Ovary (tissue), 10 donors: ENCODE measurements at places on chromosomes 7 and 10. TPM values are rescaled to one million over a fixed set of nuclear protein-coding genes. Genes with fewer than 3 reads are reported as not detected.

GRCh38 chr7:26735976-26736600 lies 128.3 kb downstream of the SKAP2 start:
- no peak overlapping the region for H3K27ac ChIP-seq
- DNase-seq: no peak
- H3K4me1 ChIP-seq: no peaks in the 10 kb centered on the region
- no peaks in the 10 kb centered on the region for H3K27me3 ChIP-seq

DNA sequence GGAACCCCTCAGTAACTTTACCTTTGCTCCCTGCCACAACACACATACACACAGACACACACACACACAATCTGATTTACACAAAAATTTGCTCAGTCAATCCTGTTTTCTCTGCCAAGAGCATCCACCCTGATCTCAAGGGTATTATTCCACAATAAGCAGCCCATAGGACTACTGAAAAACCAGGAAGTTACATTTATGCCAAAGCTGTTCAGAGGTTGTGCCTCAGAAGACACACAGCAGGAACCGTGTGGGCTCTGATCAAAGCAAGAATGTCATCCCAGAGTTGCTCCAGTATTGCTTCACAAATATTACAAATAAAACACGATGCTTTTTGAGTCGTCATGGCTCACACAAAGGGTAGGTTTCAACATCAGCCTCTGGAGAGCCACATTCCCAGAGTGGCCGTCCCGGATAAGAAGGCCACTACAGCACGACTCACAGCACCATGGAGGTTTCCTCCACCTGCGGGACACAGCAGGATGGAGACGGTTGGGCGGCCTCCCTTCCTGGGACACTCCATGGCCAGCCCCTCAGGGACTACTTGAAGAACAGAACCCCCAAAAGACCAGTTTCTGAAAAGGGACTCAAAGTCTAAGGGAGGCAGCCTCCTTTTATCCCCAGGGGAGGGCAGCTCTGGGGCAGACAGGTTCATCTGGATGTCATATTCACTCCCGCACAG lies 1.6 kb downstream of the AIFM2 start:
- H3K36me3 ChIP-seq: no peaks in the 10 kb centered on the region
- no peak overlapping the region for H3K27ac ChIP-seq
- H3K4me3 ChIP-seq: no peak overlapping the region
- no peak for DNase-seq

- H3K4me1 ChIP-seq: peaks cover 3% of the 10 kb centered on the region
- DNase-seq: no peak
- H3K27ac ChIP-seq: no peak overlapping the region
- no peak overlapping the region for H3K4me3 ChIP-seq
- no peaks in the 10 kb centered on the region for H3K27me3 ChIP-seq
- no peaks in the 10 kb centered on the region for H3K36me3 ChIP-seq
Measured at GRCh38 chr7:7908622-7909145, 59.9 kb upstream of the GLCCI1 start.

DNA sequence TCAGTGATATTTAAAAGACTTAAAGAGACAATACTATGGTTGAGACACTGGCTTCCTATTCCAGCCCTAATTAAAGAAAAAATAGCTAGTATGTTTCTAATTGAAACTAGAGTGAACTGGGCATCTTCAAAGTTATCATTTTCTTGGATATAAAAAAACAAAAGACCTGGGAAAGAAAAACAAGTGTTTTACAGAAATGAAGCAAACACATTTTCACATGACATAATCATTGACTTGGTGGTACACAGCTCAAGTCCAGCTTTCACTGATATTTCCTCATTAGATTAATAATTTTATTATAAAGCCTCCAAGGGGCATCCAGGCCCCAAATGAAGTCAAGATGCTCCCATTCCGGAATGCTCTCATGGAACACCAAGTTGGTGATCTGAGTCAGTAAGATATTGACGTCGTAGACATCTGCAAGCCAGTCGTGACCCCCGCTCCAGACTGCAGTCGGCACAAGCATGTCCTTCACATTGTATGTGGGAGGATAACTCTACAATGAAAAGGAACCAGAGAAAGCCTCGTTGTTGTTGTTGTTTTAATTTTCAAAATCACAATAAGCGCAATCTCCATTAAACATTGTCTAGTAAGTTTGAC lies 7.5 kb upstream of the CH25H start:
- H3K27ac ChIP-seq: no peak overlapping the region
- DNase-seq: no peak
- H3K36me3 ChIP-seq: no peaks in the 10 kb centered on the region
- H3K27me3 ChIP-seq: no peaks in the 10 kb centered on the region
- no peak overlapping the region for H3K4me3 ChIP-seq
- H3K4me1 ChIP-seq: peaks cover 2% of the 10 kb centered on the region

GRCh38 chr10:101829561-101830315 lies 11.5 kb upstream of the OGA start:
- peaks cover 16% of the 10 kb centered on the region for H3K4me1 ChIP-seq
- H3K4me3 ChIP-seq: peak overlapping the region; percentile 41
- peak overlapping the region; percentile 68 for H3K27ac ChIP-seq
- no peaks in the 10 kb centered on the region for H3K36me3 ChIP-seq
- H3K27me3 ChIP-seq: no peaks in the 10 kb centered on the region

DNA sequence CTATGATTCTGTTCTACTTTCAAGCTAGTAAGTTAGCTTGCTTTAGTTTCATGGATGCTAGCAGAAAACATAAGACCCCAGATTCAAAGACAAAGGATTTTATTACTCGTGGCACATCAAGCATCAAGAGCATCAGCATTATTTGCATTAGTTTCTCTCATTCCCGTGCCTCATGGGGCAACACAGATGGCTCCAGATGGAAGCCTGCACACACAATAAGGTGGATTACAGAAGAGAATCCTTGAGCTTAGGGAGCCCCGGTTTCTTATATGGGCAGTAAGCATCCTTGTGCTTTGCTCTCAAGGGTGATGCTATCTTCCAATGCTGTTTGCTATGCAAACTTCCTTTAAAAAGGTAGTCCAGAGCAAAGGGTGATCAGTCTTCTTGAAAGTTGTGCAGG lies 10.7 kb upstream of the CAPZA2 start:
- DNase-seq: no peak
- H3K4me3 ChIP-seq: no peak overlapping the region
- no peaks in the 10 kb centered on the region for H3K4me1 ChIP-seq
- no peaks in the 10 kb centered on the region for H3K36me3 ChIP-seq
- H3K27ac ChIP-seq: no peak overlapping the region
- no peaks in the 10 kb centered on the region for H3K27me3 ChIP-seq

DNA sequence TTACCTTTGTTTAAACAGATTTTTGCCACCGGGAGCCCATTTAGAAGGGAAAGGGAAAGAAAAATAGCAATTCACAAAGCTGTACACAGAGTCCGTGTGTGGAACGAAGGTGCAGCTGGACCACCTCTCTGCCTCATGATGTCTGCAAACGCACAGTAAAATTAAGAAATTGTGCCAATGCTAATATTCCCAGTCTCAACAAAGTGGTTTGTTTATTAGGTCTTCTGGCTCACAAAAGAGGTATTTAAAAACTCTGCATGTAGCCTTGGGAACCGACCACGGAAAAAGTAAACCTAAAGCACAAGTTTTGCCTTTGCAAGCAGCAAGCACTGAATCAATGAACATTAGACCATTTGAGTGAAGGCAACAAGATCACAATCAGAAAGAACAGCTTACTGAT lies 57.7 kb downstream of the CREB3L2 start:
- H3K27ac ChIP-seq: no peak overlapping the region
- no peaks in the 10 kb centered on the region for H3K27me3 ChIP-seq
- peaks cover 8% of the 10 kb centered on the region for H3K4me1 ChIP-seq
- no peak for DNase-seq
- no peak overlapping the region for H3K4me3 ChIP-seq
- H3K36me3 ChIP-seq: no peaks in the 10 kb centered on the region

DNA sequence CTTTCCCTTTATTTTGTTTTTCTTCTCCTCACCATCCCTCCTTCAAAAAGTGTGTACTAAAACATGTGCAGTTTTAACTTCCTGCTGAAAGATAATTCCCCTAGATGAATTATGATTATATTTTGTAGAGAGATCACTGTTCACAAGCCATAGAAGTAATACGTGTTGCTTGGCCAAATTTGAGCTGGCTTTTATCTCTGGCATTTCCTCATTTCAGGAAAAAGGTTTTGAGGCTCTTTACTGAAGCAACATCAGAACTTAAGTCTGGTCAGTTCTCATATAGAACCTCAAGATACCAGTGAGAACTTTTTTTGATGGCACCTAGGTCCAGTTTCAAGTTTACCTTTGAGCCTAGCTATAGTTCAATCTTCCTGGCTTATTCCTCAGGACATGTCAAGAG lies 463.3 kb downstream of the INHBA start:
- no peak overlapping the region for H3K4me3 ChIP-seq
- H3K27me3 ChIP-seq: no peaks in the 10 kb centered on the region
- H3K4me1 ChIP-seq: no peaks in the 10 kb centered on the region
- DNase-seq: no peak
- no peak overlapping the region for H3K27ac ChIP-seq
- no peaks in the 10 kb centered on the region for H3K36me3 ChIP-seq

DNA sequence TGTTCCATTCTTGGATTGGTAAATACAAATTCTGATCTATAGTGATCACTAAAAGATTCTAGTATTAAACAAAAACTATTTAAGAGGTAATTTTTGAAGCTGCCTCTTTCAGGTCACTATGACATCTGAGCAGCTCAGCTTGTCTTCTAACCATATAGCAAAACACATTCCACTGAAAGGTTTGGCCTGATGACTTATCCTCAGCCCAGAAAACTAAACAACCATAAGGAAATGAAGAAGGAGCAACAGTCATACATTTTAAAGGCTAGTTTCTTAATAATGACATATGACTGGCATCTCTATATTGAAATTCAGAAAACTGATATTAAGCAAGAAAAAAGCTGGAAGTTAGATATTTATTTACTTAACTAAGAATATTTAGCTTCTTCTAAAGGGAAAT lies 24.6 kb downstream of the NT5C2 start:
- H3K4me1 ChIP-seq: no peaks in the 10 kb centered on the region
- H3K36me3 ChIP-seq: no peaks in the 10 kb centered on the region
- no peak overlapping the region for H3K4me3 ChIP-seq

DNA sequence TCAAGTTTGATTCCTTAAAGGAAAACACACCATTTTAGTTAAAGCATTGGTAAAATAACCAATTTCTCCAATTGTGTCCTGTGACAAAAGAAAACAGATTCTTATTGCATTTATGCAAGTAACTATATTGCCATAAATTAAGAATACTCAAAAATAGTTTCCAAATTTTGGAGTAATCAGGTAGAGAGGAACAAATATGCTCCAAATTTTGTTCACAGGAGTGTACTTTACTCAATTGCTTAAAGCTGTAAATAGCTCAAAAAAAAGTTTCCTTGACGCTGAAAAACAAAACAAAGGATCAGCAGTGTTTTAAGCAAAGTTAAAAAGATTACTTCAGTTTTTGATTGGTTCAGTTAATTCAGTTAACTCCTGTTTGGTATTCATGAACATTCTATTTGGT lies 52.2 kb upstream of the INHBA start:
- no peak overlapping the region for H3K4me3 ChIP-seq
- DNase-seq: no peak
- H3K27ac ChIP-seq: no peak overlapping the region
- no peaks in the 10 kb centered on the region for H3K27me3 ChIP-seq

NCF1 gene
- 1.3 TPM for total RNA-seq

ARHGEF35 gene
- total RNA-seq: 4.3 TPM

FAM25C gene
- total RNA-seq: not detected

FLNC gene
- 24.6 TPM for total RNA-seq

UPK3B gene
- total RNA-seq: 1.7 TPM
